ENCODE measurements at places on chromosomes 3 and 15.

DNA sequence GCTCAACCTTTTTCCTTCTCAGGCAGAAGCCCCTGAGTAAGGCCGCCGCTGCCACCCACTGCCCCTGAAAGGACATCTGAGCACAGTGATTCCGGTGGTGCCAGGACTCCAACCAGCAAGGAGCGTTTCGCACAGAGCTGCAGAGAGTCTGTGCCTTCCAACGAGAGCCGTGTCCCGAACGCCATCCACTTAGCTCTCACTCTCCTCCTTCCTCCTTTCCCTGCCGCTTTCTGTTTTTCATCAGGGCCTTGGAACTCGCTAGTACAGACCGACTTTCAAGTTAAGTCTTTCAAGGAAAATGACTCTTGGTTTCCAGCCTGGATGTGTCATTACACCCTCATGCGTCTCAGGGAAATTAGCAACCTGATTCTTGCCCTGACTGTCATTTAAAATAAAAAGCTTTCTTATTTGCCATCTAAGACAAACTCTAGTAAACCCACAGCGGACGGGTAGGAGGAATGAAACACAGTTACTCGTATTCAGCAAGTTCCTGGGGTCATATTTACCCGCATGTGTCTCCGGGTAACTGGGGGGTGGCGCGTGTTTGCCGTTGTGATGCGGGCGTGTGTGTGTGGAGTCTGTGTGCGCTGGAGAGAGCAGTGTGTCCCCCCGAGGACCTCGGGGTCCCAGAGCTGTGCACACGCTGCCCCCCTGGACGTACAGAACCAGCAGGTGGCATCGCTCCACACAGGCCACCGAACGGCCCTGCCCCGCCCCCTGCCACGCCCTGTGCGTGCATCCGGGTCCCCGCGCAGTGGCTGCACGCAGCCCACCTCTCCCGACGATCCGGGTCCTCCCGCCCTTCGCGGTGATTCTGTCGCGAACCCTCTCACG, 30.4 kb upstream of the ALDH1A3 start:
- peak; percentile 63 for DNase-seq

GRCh38 chr3:126149256-126149902, 31.0 kb downstream of the ALDH1L1 start:
- DNase-seq = no peak

- no peak for DNase-seq
Observed at GRCh38 chr3:120875989-120876388, 32.0 kb upstream of the STXBP5L start.

- no peak for DNase-seq
Observed at GRCh38 chr3:119912220-119912619, 130.3 kb downstream of the NR1I2 start.

DNA sequence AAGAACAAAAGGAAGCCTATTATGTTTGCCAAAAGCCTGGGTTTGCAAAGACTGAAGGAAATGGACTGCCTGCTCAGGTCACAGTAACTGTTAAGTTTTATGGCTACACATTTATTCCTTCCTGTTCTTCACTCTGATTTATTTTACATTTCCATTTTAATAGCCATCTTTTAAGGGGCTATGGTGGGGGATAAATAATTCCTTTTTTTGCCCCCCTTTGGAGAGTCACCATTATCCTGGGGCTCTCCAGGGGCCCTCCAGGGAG, 53.5 kb upstream of the MYZAP start:
- no peak for DNase-seq

- DNase-seq = peak; percentile 86
Observed at GRCh38 chr15:64503197-64503596, 42.8 kb downstream of the ZNF609 start.

GRCh38 chr3:152400887-152401286, 132.2 kb downstream of the MBNL1 start:
- no peak for DNase-seq

- DNase-seq = no peak
Observed at GRCh38 chr3:128488636-128488990, 4.4 kb downstream of the GATA2 start.

GRCh38 chr3:197505796-197506548, 49.8 kb downstream of the BDH1 start:
- peak; percentile 64 for DNase-seq

- no peak for DNase-seq
Observed at GRCh38 chr15:81032355-81032754, 31.6 kb downstream of the TLNRD1 start.

GRCh38 chr3:116770815-116771450, 61.4 kb downstream of the TUSC7 start:
- peak; percentile 84 for DNase-seq

DNA sequence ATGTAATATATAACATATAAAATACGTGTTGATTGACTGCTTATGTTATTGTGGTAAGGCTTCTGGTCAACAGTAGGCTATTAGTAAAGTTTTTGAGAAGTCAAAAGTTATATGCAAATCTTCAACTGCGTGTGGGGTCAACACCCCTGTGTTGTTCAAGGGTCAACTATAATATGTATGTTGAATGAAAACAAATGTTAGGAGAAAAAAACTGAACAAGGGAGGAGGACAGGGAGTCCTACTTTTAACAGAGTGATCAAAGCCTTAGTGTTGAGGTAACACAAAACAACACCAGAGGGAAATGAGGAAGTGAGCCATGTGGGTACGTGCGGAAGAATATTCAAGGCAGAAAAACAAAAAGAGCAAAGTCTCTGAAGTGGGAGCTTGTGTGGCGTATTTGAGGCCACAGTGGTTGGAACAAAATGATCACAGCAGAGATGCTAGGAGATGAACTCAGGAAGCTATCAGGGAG, 62.5 kb downstream of the SFMBT1 start:
- no peak for DNase-seq

Measured in ELF-1 (cell line).